Fibroblast of the conjunctiva (primary cell): ENCODE measurements at places on chromosomes 2 and 18.

- DNase-seq: no peak
These were observed 60.5 kb upstream of the TEX51 start for GRCh38 chr2:126837966-126838715.

- DNase-seq: no peak
These were observed 739 bp downstream of the PKDCC start for GRCh38 chr2:42048299-42049220.

DNA sequence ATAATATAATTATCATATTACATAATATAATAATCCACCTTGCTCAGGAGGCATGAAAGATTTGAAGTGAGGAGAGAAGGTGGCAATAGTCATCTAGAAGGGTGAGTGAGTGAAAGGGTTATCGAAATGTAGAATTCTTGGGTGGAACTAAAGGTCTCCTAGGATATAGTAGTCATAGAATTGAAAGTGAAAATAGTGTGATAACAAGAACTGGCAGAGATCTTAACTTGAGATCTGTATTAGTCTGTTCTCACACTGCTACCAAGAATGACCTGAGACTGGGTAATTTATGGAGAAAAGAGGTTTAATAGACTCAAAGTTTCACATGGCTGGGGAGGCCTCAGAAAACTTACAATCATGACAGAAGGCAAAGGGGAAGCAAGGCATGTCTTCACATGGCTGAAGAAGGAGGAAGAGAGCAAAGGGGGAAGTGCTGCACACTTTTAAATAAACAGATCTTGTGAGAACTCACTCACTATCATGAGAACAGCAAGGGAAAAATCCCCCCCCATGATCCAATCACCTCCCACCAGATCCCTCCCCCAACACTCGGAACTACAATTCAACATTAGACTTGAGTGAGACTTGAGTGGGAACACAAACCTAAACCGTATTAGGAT, 351.5 kb downstream of the NR4A2 start:
- no peak for DNase-seq

GRCh38 chr2:201854221-201854801, 48.0 kb downstream of the CDK15 start:
- DNase-seq: peak; percentile 88
